ENCODE measurements at places on chromosomes 4 and X.

DNA sequence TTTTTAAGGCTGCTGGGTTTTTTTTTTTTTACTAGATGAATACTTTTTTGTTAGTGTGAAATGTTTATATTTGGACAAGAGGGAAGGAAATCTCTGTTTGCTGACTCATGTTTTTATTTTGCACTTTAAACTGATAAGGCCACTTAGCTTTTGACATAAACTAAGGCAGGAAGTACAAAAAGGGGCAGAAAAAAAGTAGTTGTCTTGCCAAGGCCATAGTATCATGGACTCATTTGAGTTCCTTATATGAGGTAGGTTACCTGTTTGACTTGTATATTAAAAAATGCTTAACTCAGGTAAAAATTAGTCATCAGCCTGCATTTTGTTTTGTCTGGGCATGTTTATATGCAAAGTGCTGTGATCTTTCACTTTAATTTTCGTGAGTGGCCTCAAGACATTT, 26.0 kb downstream of the SMAD1 start:
- no peak for DNase-seq

- no peak for DNase-seq
Measured at GRCh38 chr4:129146639-129147038, 50.7 kb downstream of the C4orf33 start.

- DNase-seq: no peak
Measured at GRCh38 chr4:185886832-185887524, 75.0 kb upstream of the SORBS2 start.

- no peak for DNase-seq
Measured at GRCh38 chr4:182207830-182208396, 35.3 kb upstream of the TENM3 start.

DNA sequence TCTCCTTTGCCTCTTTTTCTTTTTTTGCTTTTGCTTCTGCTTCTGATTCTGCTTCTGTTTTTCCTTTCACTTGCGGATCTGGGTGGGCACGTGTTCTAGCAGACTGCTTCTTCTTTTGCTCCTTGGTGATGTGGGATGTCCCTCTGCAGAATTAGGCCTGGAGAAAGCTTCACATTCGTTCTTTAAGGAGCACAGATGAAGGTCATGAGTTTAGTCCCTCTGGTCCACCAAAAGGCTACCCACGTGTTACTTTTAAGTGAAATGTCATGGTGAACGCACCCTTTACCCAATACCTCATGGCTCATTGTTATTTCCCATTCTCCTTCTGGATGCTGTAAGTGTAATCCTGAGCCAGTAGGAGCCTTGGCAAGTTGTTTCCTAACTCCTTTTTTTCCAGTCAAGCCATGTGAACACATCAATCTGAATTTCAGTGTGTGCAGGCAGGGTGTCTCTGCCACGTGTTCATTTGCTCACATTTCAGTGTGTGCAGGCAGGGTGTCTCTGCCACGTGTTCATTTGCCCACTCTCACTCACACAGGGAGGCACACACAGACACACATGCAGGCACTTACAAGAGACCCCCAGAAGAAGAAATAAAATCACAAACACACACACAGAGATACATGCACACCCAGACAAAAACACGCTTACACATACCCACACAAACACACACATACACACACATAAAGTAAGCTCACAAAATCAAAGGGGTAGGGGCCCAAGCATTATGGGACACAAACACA, 36.9 kb downstream of the NBDY start:
- DNase-seq: no peak

DNA sequence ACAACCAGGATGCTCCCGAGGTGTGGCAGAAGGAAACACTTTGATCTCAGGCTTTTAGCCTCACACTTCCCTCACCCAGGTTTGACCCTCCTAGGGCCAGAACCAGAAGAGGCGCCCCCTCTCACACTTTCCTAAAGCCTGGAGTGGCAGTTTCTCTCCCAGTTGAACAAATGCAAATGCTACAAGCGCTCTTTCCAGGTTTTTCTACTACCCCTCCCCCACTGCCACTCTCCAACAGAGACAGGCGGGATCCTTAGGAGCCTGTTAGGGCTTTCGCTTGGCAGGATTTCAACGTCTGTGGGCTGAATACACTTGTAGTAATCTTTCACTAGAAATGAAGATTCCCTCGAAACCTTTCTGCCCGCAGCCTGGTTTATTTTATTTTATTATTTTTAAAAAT, 2.4 kb downstream of the TSC22D3 start:
- no peak for DNase-seq

GRCh38 chr4:123216946-123217345, 179.6 kb upstream of the SPRY1 start:
- DNase-seq: no peak

GRCh38 chr4:33058998-33059397, 2338.8 kb downstream of the PCDH7 start:
- no peak for DNase-seq

GRCh38 chr4:73770917-73771316, 30.5 kb downstream of the CXCL8 start:
- DNase-seq: no peak

- no peak for DNase-seq
Measured at GRCh38 chr4:174210354-174210753, 73.1 kb downstream of the FBXO8 start.

GRCh38 chr4:83356899-83357661, 22.4 kb upstream of the HPSE start:
- no peak for DNase-seq

DNA sequence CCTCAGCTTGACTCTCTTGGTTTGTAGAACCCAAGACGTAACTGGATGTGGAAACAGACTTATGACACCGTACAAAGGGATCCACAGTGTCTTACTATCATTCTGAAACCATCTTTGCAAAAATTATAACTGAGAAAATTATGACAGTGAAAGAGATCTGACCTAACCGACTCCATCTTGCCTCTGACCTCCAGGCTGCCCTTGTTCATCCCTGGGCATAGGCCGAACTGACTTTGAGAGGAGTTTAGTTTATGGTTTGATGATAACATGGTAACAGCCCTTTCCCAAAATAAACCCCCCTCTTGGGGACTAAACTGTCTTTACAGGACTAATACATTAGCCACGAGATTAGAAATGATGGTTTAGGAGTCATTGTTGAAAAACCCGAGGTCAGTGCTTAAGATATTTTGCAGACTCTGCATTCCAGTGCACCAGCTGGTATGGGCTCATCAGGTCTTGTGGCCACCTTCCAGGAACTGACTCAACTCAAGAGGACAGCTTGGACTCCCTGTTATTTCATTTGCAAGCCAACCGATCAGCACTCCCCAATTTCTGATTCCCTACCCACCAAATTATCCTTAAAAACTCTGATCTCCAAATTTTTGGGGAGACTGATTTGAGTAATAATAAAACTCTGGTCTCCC, 49.6 kb downstream of the CASP3 start:
- no peak for DNase-seq

DNA sequence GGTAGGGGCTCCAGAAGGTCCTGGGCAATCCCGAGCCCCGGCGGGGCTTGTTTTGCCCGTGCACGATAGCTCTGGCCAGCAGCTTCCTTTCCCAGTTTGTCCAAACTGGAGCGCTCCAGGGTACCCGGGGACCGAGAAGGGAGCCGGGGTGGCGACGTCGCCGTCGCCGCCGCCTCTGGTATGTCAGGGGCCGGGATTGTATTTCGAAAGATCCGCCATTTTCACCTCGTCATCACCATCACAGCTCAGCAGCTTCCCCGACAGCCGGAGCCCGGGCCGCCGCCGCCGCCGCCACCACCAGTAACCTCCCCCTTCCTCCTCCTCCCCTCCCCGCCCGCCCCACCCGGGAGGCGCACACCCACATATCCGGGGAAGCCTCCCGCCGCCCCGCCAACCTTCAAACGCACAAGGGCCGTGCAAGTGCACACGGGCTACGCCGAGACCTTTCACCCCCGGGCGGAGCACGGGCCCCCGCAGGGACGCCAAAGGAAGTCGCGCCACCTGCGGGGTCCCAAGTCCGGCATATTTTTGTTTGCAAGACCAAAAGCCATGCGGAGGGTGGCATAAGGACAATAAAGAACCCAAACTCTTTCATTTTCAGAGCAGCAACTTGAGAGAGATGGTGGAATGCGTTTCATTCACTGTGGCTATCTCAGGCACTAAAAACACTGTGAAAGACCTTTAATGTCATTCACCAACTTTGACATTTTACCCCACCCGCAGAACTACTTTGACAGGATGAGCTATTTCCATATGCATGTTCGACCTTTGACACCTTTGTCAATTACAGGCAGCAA, at the start of gene LIN54:
TSS of gene LIN54 (minus strand) at position 302 of the 797 bp plus-strand sequence. CDS start 25,979 bp downstream, outside the sequence.
- DNase-seq: peak; percentile 69

DNA sequence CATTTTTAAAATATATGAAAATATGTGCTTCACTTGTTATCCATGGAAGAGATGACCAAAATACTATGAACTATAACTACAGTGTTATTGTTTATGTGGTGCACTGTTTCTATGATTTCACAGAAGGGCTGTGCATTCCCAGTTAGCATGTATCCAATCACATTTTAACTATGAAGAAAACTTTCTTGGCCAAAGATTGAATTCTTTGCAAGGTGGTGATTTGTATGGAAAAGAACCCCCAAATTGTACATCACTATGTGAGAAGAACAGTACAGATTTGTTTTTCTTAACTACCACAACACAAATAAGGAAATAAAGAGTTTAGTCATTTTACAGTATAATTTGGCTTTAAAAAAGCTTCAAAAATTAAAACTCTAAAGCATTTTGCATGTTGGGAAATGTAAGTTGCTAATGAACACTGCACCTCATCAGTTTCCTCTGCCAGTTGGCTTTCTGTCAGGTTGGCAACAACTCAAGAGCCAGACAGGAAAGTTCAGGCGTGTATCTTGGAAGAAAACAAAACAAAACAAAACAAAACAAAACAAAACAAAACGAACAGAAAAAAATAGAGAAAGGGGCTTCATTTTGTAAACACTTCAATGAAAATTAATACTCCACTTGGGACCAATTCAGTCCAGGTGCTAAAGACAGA, 237.0 kb downstream of the SCFD2 start:
- DNase-seq: no peak

- DNase-seq: no peak
Measured at GRCh38 chr4:41361794-41362526, 105.2 kb downstream of the UCHL1 start.

DNA sequence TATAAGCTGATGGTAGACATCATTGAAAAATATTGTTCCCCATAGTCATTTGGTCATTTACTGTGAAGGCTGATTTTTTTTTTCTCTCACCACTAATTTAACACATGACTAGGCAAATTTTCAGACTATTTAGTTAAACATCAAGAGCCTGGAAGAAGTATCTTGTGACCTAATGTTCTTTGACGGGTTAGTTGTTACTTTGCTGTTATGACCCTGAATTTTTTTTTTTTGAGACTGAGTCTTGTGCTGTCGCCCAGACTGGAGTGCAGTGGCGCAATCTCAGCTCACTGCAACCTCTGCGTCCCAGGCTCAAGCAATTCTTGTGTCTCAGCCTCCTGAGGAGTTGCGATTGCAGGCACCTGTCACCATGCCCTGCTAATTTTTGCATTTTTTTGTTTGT, 67.0 kb downstream of the HPF1 start:
- no peak for DNase-seq

DNA sequence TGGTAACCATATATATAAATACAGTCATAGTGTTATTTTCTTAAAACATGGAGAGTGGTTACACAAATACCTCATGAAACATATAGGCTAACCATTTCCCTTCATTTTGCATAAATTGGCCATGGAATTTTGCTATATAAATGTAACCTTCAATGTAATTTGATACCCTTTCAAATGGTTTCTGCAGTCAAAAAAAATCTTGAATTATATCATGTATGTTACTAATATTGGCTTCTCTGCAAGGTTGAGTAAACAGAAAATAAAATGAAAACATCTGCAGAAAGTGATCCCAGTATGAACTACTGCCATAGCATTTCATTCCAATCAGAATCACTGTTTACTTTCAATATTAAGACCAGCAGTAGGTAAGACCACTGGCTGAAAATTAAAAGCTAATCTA, 1165.9 kb upstream of the TENM3 start:
- DNase-seq: no peak

DNA sequence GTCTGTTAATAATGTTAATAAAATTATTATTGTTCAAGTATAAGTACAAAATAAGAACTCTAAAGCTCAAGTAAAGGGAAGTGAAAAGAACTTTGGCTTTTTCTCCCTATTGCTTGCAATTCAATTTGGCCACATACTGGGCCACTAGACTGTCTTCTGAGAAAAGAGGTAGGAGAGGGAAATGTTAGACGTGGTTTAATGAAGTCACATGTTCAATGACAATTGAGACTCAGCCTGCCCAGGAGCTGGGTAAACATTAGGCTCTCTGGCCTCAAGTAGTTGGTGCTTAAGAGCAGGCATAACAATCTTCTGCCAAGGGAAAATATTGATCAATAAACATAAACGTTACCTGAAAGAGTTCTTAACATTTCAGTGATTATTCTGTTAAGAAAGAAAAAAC, 15.1 kb upstream of the PRSS12 start:
- no peak for DNase-seq

GRCh38 chrX:21747558-21747957, 10.4 kb downstream of the SMPX start:
- DNase-seq: no peak

DNA sequence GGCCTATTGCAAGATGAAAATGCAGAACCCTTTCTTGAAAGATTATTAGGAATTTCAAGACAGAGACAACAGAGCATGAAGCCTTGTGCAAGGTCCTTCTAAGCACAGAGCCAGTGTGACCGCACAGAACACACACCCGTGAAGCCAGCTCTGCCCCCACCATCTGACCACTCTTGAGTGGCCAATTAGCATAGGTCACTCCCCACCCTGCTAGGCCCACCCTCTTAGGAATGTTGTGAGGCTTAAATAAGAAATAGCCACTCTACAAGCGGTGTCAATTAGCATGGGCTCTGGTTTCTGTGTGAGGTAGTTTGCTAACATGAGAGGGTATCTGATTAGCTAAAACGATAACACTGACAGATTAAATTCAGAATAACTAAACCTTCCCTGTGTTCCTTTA, 152.9 kb downstream of the PTTG2 start:
- DNase-seq: no peak
